Sigmoid colon (tissue), 7 donors: ENCODE measurements at places on chromosomes 11 and 22.

DNA sequence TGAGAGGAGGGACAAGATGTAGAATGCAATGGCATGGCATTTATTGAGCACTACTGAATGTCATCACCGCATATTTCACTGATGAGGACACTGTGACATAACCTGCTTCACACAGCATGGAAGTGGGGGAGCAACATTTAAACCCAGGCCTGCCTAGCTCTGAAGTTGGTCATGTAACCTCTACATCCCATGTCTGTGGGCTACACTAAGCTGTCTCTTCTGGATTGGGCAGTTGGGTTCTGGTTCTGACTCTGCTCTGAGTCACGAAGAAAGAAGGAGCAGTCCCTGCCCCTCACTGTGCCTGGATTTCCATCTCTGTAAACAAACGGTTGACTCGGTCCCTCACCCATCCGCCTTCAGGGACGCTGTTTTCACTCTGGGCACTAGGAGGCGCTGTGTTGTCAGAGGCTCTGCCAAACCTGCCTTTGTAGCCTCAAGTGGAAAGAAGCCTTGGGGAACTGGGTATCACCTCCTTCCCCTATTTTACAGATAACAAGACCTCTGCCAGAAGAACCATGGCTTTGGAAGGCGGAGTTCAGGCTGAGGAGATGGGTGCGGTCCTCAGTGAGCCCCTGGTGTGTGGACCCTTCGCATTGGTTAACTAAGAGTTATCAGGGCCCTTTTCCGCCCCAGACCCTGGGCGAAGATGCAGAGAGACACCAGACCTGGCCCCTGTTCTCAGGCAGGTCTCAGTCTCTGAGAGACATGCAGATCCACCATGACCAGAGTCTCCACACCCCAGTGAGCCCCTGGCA lies 12.7 kb upstream of the ARHGEF17 start:
- DNase-seq = no peak

GRCh38 chr11:104984808-104985207 lies 16.4 kb upstream of the CASP4 start:
- no peak for DNase-seq

DNA sequence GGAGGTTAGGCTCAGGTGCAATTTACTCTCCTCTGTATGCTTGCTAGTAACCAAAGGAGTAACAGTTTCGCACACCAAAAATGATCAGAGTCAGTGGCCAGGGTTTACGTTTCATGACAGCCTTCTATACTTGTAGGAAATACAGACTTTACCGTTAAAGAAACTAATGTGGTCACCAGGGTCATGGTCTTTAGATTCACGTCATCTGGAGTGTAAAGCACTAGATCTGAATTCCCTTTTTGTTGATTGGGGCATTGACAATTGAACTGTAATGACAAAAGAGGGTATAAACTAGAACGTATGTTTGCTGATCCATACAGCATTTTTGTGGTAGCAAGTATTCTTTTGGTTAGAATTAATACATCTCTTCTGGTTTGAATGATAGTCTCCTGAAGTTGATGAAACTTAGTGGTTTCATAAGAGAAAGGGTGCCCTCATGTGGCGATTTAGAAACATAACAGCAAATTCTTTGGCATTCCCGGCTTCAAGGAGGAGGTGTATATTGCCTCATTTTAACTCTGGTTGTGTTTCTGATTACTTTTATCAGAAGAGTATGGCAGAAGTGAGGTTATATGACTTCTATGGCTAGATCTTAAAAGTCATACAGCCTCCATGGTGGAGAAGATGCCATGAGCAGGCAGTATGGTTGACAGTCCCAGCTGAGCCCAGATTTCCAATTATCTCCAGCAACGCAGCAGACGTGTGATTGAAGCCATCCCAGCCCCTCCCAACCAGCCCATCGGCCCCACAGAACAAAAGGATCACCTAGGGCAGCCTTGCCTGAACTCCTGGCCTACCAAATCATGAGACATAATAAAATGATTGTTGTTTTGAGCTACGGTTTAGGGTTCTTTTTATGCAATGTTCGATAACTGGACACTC lies 35.1 kb downstream of the MMP7 start:
- DNase-seq = no peak

DNA sequence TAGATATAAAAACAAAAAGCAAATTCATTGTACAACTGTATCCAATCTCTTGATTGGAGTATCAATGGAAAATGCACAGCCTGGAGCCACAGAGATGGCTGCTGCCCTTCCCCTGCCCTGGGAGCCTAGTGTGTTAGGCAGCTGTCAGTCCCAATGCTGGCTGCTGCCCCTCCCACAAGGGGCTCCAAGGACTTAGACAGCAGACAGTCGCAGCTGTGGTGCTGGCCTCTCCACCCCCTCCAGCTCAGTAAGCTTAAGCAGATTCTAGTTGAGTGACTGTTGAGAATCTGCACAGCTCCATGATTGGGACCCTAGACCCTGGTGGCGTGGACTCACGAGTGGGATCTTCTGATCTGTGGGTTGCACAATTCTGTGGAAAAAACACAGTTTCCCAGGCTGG lies 1511.2 kb downstream of the FAM181B start:
- no peak for DNase-seq

- no peak for DNase-seq
Observed at GRCh38 chr22:27798511-27799014, 3.0 kb downstream of the MN1 start.
